Neural crest cell (in vitro differentiated cells): ENCODE measurements at places on chromosomes 2 and 18. TPM values are rescaled to one million over a fixed set of nuclear protein-coding genes. Genes with fewer than 3 reads are reported as not detected.

DNA sequence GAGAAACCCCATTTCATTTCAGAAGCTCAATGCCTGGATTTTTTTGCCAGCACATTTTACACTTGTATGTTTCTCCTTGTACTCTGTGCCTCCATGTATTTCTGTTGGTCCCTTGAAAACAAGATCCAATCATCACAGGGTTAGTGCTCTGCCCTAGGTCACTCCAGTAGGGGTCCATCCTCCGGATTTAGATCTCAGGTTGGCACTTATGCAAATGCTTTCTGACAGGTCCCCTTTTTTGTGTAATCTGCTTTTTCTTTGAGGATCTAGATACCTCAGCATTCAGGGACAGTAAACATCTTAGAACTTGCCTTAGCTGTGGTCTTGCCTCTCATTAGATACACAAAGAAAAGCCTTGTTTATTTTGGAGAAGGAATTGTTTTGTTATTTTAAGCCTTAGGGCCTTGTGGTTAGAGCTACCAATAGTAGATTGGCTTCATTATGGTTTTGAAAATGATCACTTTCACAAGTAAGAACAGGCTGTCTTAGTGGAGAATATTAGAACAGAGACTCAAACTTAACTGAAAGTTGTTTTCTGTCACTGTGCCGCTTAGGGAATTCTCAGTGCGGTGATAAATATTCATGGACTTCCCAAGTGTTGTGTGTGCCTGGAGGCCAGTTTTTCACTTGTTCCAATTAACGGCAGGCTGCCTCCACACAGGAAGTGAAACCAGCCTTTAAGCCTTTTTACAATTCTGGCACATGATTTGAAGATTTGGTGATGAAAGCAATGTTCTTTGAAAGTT is 7.8 kb downstream of the MERTK start:
- no peak for DNase-seq

- no peak for DNase-seq
Measured at GRCh38 chr18:68284236-68284780, 430.6 kb downstream of the TMX3 start.

DNA sequence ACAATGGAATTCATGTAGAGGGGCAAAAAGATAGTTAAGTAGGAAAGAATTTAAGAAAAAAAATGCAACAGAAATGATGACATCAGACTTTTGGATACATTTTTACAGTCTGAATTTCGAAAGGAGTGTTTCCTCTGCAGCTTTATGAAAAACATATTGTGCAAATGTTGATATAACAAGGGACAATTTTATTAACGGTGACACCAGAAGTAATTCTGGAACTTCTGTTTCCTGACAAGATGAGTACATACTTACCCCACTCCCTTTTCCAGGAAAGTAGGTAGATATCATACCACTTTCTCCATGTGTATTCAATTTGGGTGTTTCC is 369.6 kb downstream of the FBXO15 start:
- no peak for DNase-seq

GRCh38 chr2:240997856-240998705 is at the start of gene SNED1:
TSS of gene SNED1 (plus strand) at chr2:240998618. CDS start at chr2:240998838, 220 bp downstream.
- DNase-seq: peak; percentile 76

- DNase-seq: no peak
Measured at GRCh38 chr18:31652357-31652756, 32.0 kb downstream of the B4GALT6 start.

Gene ELOA2
- total RNA-seq: not detected in 2 replicates

DNA sequence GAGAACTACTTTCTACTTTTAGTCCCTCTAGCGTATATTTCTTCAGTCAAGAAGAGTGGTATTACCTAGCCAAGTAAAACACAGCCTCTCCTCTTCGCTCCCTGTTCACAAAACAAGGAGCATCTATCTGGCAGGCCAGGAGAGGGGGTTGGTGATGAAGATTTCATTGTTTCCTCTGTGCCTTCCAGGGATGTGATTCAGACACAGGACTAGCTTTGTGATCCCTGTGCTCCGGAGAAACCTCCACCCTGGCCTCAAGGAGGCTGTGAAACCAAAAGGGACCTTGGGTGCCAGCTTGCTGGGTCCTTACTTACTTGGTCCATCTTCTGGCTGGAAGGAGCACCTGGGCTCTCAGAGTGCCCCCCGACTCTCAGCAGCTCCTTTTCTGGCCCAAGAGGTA is 5.7 kb downstream of the RHOB start:
- no peak for DNase-seq

- DNase-seq: no peak
Measured at GRCh38 chr2:2850859-2851258, 519.8 kb upstream of the MYT1L start.

- DNase-seq: no peak
Measured at GRCh38 chr18:42274488-42275137, 319.6 kb downstream of the PIK3C3 start.

DNA sequence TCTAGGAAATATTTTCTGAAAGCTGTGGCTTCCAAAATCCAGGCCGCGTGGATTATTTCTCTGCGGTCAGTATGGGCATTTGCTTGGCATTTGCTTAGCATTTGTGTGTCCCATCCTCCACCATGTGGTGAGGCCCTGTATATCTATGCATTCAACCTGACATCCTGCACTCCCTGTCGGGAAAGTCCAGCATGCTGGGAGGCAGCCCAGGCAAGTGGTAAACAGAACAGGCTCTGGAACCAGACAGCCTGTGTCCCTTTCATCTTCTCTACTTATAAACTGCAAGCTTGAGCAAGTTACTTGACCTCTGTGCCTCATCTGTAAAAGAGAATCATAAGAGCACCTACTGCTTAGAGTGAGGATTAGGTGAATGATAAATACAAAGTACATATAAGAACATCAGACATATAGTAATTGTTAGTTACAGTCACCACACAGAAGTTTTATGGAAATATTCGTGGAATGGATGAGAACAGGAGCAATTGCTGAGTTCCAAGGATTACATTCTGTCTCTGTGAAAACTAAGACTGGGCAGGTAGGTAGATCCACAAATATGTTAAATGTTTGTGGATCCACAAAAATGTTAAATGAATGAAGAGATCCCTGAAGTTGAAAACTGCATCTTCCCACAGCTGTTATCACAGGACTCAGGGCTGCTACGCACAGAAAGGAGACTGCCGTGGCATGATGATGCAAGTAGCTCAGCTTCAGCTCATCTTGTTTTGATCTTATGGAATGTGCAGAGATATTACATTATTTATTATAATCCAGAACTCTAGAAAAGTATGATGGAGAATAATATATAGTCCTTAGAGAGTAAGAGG is 317.0 kb upstream of the MMADHC start:
- DNase-seq: no peak

DNA sequence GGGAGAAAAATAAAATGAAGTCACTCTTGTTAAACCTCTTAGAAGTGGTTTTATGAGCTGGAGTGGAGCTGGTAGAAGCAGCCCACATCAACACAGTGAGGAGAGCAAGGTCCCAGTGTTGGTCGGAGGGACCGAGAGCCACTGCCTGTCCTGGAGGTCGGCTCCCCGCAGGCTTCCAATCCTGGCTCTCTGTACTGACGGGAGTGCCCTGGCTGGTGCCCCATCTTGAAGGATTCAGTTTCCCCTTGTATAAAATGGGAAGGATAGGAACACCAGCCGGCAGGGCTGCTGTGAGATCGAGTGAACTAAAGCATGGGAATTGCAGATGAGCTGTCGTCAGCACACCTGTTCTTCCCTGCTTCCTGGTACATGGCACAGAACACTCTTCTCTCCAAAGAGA is 104.3 kb upstream of the ID2 start:
- no peak for DNase-seq

GRCh38 chr18:48352051-48352755 is 57.0 kb downstream of the ZBTB7C start:
- DNase-seq: no peak

DNA sequence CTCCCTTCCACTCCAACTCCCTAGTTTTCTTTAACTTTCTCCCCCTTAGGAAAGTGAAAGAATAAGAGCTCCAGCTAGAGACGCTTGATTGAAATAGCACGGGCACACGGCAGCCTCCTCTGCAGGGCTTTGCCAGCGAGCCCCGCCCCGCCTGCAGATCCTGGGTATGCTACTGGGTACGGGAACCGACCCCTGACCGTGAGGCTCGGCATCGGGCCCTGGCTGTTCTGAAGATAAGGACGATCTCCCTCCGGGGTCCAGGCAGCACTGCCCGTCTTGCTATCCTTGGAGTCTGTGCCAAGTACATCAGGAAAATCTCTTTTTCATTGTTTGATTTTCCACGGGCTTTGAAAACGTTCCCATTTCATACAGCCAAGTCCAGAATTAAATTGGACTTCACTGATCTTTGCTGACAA is 284.5 kb downstream of the MTX2 start:
- DNase-seq: no peak
